ENCODE measurements at places on chromosomes 7 and 10. TPM values are rescaled to one million over a fixed set of nuclear protein-coding genes. Genes with fewer than 3 reads are reported as not detected.

DNA sequence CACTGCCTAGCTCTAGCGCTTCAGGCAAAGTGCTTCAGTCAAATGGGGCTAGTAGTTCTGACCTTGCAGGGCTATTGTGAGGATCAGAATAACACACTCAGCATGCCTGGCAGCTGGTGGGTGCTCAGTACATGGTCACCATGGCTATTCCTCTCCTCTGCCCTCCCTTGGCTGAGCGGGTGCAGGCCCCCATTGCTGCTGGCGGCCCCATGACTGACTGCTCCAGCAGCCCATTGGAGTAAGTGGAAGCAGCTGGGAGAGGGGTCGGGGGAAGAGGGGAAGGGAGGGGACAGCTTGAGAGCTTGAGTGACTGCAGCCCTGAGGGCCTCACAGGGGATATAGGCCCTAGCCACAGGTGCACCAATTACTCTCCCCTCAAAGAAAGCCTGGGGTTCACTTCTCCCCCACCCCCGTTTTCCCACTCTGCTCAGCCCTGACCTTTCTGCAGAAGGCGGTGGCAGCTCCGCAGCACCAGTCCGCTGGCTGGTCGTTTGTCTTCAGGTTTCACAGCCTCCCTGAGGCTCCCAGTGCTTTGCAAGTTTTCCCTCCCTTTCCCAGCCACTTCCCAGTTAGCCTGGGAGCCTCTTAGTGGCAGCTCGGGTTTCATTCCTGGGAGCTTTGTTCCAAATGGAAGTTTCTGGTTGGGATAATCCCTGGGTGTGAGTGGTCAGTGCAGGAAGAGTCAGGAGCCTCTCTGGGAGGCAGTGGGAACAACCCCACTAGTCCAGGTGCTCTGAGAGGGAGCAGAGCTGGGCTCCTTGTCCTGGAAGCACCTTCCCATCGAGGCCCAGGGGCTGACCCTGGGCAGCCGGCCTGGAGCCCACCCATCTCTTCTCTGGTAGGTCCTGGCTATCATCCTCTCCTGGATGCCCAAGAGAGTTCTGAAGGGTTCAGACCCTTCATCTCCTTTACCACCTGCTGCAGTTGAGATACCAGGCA is 16.3 kb downstream of the FGF8 start:
- H3K27me3 ChIP-seq, result peaks cover 18% of the 10 kb centered on the region
- no peaks in the 10 kb centered on the region for H3K4me1 ChIP-seq
- H3K4me3 ChIP-seq, result no peak overlapping the region

GRCh38 chr10:114615600-114616007 is 42.5 kb downstream of the ABLIM1 start:
- peak overlapping the region; percentile 44 for H3K27ac ChIP-seq
- H3K4me3 ChIP-seq, result no peak overlapping the region
- no peaks in the 10 kb centered on the region for H3K27me3 ChIP-seq
- H3K4me1 ChIP-seq, result peaks cover 30% of the 10 kb centered on the region

- H3K27me3 ChIP-seq, result peaks cover 63% of the 10 kb centered on the region
- peaks cover 4% of the 10 kb centered on the region for H3K4me1 ChIP-seq
- DNase-seq, result no peak
- H3K27ac ChIP-seq, result no peak within 1 kb of the TSS
Measured at GRCh38 chr10:34815185-34816084, at the start of gene PARD3. TSS of gene PARD3 (minus strand) at chr10:34815296. CDS start at chr10:34814995, 301 bp downstream.

GRCh38 chr10:115903207-115903606 is 369.8 kb downstream of the GFRA1 start:
- no peak for DNase-seq
- H3K27me3 ChIP-seq, result no peaks in the 10 kb centered on the region

GRCh38 chr7:17633067-17633466 is 307.2 kb downstream of the SNX13 start:
- no peaks in the 10 kb centered on the region for H3K4me1 ChIP-seq
- no peak overlapping the region for H3K4me3 ChIP-seq
- no peaks in the 10 kb centered on the region for H3K36me3 ChIP-seq
- H3K27me3 ChIP-seq, result peaks cover 13% of the 10 kb centered on the region
- DNase-seq, result no peak
- no peak overlapping the region for H3K27ac ChIP-seq

- H3K4me1 ChIP-seq, result no peaks in the 10 kb centered on the region
- H3K4me3 ChIP-seq, result no peak overlapping the region
- H3K27ac ChIP-seq, result no peak overlapping the region
- DNase-seq, result no peak
Measured at GRCh38 chr7:108375668-108376067, 80.6 kb downstream of the NRCAM start.

DNA sequence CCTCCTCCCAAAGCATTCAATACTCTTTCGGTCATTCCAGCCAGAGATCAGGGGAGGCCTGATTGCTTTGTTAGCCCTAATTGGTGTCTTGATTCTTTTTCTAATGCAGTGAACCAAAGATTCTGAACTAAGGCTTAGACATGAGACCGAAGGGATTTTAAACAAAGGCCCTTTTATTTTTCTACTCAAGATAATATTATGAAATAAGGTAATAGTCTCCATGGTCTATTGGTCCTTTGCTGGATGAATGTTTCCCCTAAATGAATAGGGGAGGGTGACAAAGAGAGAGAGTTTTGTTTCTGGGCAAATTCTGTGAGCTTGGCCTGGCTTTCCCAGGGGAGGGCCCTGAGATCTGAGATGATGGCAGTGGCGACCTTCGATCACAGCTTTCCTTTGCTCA is 449.1 kb downstream of the TYW1 start:
- no peak for DNase-seq
- no peaks in the 10 kb centered on the region for H3K27me3 ChIP-seq
- H3K4me3 ChIP-seq, result no peak overlapping the region
- no peaks in the 10 kb centered on the region for H3K36me3 ChIP-seq

The CALML5 gene
- total RNA-seq, result not detected

DNA sequence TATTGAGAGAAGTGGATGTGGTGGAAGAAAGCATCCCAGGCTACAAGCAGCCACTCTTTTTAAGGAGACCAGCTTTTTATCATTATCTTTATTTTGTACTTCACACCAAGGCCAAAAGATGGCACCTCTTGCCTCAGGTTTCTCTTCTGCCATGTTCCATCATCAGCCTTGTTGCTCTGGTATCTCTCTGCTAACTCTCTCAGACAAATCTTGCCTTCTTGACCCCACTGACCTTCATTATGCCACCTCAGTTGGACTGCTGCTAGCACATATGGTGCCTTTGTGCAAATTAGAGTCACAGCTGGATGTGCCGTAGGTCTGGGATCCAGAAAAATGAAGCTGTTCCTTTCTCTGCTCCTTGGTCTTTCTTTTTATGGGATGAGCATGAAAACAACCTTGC is 47.1 kb upstream of the DYNC1I1 start:
- no peaks in the 10 kb centered on the region for H3K36me3 ChIP-seq
- H3K4me3 ChIP-seq, result no peak overlapping the region
- no peaks in the 10 kb centered on the region for H3K4me1 ChIP-seq
- no peak for DNase-seq

DNA sequence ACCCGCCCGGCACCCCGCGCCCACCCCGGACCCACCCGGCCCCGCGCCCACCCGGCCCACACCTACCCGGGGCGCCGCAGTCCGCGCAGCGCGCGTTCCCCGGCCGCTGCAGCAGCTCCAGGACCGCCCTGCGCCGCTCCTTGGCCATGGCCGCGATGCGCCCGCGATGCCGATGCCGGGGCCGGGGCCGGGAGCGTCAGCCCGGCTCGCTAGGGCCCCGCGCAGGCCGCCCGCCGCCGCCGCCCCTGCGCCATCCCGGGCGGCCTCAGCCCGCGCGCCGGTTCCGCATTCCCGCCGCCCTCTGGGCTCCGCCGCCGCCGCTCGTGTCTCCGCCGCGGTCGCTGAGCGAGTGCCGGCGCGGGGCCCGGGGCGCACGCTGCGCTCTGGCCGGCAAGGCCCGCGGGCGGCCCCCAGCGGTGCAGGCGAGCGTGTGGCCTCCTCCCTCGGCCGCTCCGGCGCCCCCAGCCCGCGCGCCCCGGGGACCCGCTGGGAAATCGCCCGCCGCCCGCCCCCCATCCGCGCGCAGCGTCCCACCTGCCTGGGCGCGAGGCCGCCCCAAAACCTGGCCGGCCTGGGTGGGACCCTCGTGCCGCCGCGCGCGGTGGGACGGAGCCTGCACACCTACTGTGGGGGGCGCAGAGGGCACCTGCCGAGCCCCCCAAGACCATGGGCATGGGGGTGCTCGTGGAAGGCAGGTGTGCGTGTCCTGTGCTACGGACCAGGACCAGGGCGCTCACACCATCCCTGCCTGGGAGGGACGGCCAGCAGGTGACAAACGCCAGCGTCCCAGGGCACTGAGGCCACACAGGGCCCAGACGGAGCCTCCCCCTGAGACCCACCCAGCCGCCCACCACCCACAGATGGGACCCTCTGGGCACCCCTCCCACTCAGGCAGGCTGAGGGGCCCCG is at the start of gene ADAP1:
TSS of gene ADAP1 (minus strand) at position 351 of the 909 bp plus-strand sequence. CDS start at position 148, 203 bp downstream.
- H3K36me3 ChIP-seq, result peaks cover 4% of the 10 kb centered on the region
- H3K27ac ChIP-seq, result peak within 1 kb of the TSS; percentile 28
- H3K4me1 ChIP-seq, result peaks cover 2% of the 10 kb centered on the region
- H3K4me3 ChIP-seq, result peak within 1 kb of the TSS; percentile 71
- peaks cover 8% of the 10 kb centered on the region for H3K27me3 ChIP-seq
- peak; percentile 48 for DNase-seq

- H3K4me1 ChIP-seq, result no peaks in the 10 kb centered on the region
- H3K4me3 ChIP-seq, result no peak overlapping the region
- no peak overlapping the region for H3K27ac ChIP-seq
- no peak for DNase-seq
- peaks cover 1% of the 10 kb centered on the region for H3K27me3 ChIP-seq
Measured at GRCh38 chr7:117424090-117424829, 3.0 kb downstream of the ASZ1 start.

DNA sequence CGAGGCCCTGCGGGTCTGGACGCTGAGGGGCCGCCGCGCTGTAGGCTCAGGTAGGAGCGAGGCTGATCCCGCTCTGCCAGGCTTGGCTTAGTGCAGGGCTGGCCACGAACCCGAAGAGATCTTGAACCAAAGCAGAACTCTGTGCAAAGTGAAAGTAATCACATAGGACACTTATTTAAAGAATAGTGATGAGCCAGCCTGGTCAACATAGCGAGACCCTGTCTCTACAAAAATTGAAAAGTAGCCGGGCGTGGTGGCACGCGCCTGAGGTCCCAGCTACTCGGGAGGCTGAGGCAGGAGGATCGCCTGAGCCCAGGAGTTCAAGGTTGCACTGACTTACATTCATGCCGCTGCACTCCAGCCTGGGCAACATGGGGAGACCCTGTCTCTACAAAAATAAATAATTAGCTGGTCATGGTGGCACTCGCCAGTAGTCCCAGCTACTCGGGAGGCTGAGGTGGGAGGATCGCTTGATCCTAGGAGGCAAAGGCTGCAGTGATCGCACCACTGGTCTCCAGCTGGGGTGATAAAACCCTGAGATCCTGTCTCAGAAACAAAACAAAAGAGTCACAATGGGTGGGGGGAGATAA is 541 bp downstream of the ZSCAN25 start:
- H3K27ac ChIP-seq, result peak overlapping the region; percentile 91
- H3K36me3 ChIP-seq, result peaks cover 47% of the 10 kb centered on the region
- H3K4me1 ChIP-seq, result peaks cover 44% of the 10 kb centered on the region
- peak; percentile 9 for DNase-seq
- H3K27me3 ChIP-seq, result peaks cover 4% of the 10 kb centered on the region
